ENCODE measurements at places on chromosomes 4 and X.
A peak's percentile ranks its signal among the peaks of the same experiment; 100 is the strongest.

GRCh38 chrX:138127314-138127713, 561.4 kb downstream of the ZIC3 start:
- no peak for DNase-seq

DNA sequence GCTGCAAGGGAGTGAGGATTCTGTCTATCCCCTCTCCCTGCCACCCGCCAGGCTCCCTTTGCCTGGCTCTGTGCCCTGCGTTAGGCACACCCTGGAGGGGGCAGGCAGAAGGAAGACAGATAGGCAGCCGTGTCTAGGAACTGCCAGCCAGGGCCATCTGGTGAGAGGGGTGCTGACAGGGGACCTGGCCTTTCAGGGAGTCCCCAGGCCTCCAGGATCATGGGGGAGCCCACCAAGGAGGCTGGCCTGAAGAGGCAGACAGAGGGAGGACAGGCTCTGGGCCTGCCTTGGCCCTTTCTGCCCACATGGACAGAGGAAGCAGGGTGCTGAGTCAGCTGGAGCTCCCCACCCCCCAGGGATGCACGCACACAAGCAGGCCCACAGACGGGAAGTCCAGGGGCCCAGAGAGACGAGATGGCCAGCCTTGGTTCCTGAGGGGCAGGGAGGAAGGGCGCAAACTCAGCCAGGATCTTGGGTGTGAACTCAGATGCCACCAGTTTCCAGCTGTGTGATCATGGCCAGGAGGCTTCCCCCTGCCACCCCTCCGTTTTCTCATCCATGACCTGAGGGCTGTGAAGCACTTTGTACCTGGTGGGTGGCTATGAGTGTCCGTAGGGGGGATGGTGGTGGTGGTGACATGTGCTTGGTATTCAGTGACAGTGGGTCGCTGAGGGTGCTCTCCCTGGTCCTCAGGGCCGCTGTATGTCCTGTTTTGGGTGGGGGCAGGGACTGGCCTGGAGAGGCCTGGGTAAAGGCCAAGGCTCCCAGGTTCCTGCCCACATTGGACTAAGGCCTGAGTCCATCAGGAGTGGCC, 1.8 kb downstream of the SH3BP2 start:
- DNase-seq: no peak

- DNase-seq: no peak
Measured at GRCh38 chrX:26219351-26219750, 3.4 kb downstream of the MAGEB5 start.

GRCh38 chrX:1393871-1394615, 2.1 kb upstream of the SLC25A6 start:
- no peak for DNase-seq

DNA sequence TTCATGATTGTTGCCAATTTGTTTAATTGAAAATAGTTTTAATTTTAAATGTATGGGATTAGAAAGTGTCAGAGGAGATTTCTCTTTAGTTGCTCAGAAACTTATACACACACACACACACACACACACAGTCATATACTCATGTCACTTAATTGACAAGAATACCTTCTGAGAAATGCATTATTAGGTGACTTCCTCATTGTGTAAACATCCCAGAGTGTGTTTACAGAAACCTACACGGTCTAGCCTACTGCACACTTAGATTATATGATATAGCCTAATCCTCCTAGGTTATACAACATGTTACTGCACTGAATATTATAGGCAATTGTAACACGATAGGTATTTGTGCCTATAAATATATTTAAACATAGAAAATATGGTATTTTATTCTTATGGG, 1327.4 kb downstream of the FSTL5 start:
- DNase-seq: no peak

DNA sequence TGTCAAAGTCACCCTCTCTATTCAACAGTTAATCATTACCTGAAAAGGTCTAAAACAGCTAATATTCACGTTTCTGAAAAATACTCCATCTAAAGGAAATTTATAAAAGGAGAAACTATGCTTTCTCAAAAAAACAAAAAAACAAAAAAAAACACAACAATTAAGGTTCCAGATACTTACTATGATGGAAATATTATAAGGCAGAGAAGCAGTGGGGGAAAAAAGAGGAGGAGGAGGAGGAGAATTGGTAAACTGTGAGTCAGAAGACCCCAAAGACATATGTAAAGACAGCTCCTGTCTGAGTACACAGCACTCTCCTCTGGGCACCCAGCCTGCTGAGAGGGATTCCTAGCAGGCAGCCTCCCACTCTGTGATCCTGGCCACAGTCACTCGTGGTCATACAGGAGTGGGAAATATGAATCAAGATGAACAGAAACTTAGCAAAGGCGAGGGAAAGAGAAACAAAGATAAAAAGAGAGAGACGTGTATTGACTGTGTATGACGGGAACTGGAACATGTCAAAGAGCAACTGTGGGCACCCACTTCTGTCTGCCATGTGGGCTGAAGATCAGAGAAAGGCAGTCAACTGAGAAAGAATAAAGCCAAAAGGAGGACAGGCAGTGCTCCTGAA, 12.5 kb downstream of the KLHL15 start:
- peak; percentile 62 for DNase-seq

GRCh38 chr4:101198682-101199339, 148.5 kb downstream of the PPP3CA start:
- no peak for DNase-seq

GRCh38 chr4:53183754-53184153, 182.1 kb downstream of the SCFD2 start:
- no peak for DNase-seq

GRCh38 chr4:186698525-186698924, 25.1 kb downstream of the FAT1 start:
- DNase-seq: no peak

DNA sequence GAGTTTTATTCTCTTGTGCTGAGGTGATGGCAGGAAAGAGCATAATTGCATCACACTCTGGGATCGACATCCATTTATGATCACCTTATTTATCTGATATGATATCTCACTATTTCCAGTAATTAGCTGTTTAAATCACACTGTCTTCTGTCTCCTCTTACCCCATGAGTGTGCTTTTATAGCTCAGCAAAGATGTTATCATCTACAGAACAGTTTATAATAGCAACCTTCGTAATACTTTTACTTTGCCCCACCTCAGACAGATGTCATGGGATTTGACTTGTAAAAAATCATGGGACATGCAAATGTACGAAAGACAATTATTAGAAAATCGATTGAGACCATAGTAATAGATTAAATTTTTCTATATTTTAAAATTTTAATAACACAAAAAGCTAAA, 1122.3 kb upstream of the PCDH10 start:
- DNase-seq: no peak
